ENCODE measurements at places on chromosomes 2 and 18.

DNA sequence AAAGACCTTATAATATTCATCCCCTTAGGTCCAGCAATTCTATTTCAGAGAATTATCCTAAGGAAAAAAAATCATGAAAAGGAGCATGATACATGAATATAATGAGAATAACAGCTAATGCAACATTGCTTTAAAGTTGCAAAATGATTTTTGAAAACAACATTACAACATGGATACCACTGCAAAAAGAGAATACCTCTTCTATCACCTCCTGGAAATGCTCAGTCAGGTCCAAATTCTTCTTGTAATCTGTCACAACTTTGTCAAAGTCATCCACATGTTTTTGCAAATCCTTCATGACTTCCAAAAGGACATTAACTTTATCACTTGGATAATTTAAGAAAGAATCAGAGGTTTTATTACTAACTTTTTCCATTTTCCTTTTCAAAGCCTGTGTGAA, 47.9 kb upstream of the TTN start:
- no peak for DNase-seq

DNA sequence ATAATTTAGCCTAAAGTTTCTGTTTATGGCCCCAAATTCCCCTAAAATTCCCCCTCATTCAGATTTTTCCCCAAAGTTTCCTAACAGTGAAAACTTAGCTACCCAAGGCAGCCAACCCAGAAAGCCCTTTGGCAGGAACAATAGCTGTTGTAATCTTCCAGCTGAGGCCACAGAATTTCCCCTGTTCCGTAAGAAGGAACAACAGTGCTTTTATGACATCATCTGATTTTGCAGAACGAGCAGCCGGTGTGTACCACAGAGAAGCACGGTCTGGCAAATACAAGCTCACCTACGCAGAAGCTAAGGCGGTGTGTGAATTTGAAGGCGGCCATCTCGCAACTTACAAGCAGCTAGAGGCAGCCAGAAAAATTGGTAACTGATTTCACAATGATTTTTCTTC, 6.3 kb downstream of the TNFAIP6 start:
- no peak for DNase-seq

DNA sequence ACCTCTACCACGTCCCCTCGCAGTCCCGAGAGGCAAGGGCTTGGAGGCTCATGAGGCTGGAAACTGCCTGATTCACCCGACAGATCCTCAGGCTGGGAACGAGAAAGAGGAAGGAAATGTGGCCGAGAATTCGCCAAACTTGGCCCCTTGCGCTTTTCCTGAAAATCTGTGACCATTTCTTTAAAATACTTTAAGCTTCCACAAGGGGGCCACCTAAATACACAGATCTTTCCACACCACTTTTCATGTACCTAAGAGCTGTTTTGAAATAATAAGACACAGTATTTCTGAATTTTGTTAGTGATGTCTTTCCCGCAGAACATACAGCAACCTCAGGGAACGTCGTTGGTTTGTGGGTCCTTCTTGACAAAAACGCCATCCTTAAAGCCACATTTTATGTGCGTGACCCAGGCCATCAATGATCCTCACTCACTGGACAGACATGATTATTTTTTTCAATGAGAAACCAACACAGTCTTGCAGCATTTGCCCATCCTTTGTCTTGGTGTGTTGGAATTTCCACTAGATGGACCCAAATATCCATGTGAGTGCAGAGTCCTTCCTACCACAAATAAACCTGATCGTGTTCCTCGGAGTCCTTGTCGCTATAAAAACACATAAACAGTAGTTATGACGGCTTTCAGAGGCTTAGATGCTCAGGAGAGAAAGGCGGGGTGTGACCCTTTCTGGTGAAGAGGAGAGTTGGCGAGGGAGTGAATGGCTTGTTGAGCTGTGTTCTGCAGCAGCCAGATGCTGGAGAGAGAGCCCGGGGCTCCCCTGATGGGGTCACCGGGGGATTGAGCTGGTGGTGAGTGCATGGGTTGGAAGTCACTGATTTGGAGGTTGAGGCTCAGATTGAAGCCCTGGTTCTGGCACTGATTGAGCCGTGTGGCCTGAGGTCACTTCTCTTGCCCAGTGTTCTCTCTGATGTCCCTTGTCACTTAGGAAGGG, 25.0 kb downstream of the DCDC2C start:
- no peak for DNase-seq

- no peak for DNase-seq
Observed at GRCh38 chr18:38909972-38910371, 1344.4 kb upstream of the CELF4 start.

GRCh38 chr2:62030902-62031301, 125.4 kb downstream of the COMMD1 start:
- no peak for DNase-seq

DNA sequence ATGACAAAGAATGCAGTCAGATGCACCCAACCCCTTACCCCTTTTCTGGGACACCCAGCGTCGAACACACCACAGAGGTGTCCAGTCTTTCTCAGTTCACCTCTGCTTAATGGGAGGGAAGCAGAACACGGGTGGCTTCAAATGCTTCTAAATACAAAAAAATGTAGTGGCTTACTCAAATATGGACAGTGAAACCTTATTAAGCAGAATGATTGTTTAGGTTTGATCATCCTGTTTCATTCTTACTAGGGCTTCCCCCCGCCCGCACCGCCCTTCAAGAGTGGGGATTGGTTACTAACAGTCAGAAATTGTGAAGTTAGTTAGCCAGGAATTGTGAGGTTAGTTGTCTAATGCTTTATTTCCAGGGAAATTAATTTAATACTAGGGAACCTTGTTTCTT, 21.6 kb downstream of the ATG16L1 start:
- no peak for DNase-seq

GRCh38 chr2:3151153-3151918, 226.3 kb downstream of the EIPR1 start:
- DNase-seq, result no peak

Data from activated naive CD4-positive, alpha-beta T cell (primary cell).